AG09309 (cell line): ENCODE measurements at places on chromosomes 1 and 21.

GRCh38 chr1:109094377-109094803, 3.8 kb downstream of the TMEM167B start:
- no peak for DNase-seq

DNA sequence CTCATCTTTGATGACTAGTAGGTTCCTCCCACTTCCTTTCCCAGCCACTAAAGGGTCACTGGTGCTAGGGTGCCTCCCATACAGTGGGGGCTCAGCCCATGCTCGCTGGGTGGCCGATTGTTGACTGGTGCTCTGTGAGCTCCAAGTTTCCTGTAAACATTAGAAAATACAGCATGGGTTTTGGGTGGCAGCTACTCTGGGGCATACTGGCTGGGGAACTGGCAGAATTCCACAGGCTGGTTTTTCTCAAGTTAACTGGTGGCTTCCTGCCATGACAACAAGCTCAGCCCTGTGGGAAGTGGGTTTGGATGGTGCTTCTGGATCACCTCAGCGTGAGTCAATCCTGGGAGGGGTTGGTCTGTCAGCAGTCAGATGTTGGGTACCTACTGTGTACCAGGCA, 28.7 kb upstream of the CRNN start:
- DNase-seq = no peak

DNA sequence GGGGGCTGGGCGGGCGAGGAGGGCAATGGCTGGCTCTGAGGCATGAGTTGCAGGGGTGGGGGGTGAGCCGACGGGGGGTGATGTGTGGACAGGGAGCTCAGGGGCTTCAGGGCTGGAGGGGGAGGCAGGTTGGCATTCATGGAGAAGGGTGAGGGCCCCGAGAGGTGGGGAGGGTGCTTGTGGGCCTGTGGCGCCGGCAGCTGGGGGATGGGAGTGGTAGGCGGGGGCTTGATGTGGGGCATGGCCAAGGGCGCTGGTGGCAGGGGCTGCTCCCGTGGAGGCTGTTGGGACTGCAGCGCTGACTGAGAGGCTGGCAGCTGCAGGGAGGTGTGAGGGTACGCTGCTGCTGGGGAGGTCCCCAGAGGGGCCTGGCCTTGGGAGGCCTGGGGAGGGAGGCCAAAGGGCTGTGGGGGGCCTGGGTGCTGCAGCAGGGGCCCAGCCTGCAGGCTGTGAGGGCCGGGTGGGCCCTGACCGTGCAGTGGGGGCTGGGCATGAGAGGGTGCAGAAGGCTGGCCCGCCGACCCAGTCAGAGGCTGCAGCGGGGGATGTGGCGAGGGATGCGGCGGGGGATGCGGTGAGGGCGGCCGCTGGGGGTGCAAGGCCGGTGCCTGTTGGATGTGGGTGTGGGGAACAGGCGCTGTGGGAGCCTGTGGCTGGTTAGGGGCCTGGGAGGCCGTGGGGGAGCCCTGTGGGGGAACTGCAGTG, 42.7 kb downstream of the SLC45A1 start:
- DNase-seq = no peak

- DNase-seq = peak; percentile 14
These were observed 29.6 kb upstream of the CADM3 start for GRCh38 chr1:159141584-159142390.

DNA sequence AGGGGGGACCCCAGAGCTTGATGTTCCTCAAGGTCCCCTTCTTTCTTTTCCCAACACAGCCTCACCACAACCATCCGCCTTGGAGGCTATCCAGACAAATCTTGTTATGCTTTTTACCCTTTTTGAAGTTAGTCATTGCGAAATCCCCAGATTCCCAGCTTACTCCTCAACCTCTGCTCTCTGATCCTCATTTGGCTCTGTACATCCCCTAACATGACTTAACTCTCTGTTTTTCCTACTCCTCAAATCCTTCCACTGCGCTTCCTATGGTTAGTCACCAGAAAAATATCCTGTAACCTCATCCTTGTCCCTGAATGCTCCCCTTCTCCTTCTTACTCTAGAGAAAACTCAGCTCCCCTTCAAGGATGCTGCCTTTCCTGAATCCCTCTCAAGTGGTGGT, 189.1 kb upstream of the POU3F1 start:
- peak; percentile 59 for DNase-seq

GRCh38 chr1:93716941-93717368, 35.3 kb upstream of the BCAR3 start:
- no peak for DNase-seq

DNA sequence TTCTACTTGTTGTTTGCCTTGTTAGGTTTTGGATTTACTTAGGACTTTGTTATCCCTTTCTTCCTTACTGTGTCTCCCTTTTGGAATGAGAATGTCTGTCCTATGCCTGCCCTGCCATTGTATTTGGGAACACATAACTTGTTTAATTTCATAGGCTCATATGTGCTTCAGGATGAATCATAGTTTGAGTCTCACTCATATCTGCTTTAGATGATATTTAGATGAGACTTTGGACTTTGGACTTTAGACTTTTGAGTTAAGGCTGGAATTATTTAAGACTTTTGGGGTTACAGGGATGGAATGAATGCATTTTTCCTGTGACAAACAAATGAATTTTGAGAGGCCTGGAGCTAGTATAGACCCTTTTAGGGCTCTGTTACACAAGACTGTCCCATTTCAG, 33.4 kb downstream of the PSMG1 start:
- no peak for DNase-seq

- DNase-seq = no peak
These were observed 26.6 kb downstream of the TMEM51 start for GRCh38 chr1:15180189-15180588.

- DNase-seq = no peak
These were observed 66.1 kb downstream of the HTR6 start for GRCh38 chr1:19730793-19731192.

- no peak for DNase-seq
These were observed at the start of gene GUCA2B for GRCh38 chr1:42152907-42153600. TSS of gene GUCA2B (plus strand) at chr1:42153410. CDS start at chr1:42153451, 41 bp downstream.

DNA sequence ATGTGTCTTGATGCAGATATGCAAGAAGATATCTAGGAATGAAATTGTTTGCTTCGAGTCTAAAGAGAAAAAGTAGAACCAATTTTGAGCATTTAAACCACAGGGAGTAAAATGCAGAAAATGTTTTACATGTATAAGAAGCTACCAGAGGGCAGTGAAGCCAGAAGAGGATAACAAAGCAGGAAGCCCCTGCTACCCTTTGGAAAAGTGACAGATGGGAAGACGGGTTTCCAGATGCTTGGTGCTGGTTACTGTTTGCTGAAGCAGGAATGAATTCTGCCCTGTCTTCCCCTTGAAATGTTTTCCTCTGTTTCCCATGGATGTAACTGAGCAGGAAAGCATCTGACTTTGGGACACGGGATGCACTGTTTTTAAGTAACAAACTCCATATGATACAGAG, 822.2 kb downstream of the MRPL39 start:
- no peak for DNase-seq

DNA sequence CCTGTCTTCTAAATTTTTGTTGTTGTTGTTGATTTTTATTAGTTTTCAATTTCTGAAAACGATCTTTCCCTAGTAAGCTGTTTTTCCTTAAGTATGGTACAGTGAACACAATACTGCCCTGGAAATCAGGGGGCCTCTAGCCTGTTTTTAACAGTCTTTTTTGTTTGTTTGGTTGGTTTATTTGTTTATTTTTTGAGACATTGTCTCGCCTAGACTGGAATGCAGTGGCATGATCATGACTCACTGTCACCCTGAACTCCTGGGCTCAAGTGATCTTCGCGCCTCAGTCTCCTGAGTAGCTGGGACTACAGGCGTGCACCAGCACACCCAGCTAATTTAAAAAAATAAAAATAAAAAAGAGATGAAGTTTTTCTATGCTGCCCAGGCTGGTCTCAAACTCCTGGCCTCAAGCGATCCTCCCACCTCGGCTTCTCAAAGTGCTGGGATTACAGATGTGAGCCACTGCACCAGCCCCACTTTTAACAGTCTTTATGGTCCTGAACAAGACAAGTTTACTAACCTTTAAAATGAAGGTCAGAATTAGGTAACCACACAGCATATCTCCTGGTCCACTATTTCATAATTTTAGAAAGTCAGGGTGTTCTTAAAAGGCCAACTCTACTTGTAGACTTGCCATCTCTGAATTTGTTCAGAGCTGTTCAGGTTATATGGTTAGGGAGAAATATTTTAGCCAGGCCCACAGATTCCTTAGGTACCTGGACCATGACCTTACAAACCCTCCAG, 35.4 kb downstream of the TBCE start:
- no peak for DNase-seq

- DNase-seq = peak; percentile 67
These were observed 13.9 kb upstream of the DDI2 start for GRCh38 chr1:15603050-15603965.

- no peak for DNase-seq
These were observed 876 bp downstream of the DENND2C start for GRCh38 chr1:114668784-114669561.

DNA sequence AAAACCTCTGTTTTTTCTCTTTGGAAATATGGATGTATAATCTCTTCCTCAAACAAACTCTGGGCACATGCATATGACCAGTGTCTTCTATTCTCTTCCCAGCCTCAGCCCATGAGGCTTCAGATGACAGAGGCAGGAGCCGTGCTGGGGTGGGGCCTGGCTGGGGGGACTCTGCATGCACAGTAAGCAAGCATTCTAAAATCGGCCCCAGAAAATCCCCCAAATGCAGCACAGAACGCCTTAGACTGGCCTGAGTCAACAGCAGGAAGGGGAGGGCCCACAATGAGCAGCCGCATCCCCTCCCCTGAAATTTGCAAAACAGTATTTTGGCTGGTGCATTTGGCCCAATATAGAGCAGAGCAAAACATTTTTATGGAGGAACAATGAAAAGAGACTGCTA, 47.8 kb downstream of the ITPKB start:
- DNase-seq = no peak

- DNase-seq = no peak
These were observed 179.4 kb downstream of the LYPLAL1 start for GRCh38 chr1:219352961-219353651.

GRCh38 chr1:161884475-161884874, 118.4 kb downstream of the ATF6 start:
- DNase-seq = no peak

DNA sequence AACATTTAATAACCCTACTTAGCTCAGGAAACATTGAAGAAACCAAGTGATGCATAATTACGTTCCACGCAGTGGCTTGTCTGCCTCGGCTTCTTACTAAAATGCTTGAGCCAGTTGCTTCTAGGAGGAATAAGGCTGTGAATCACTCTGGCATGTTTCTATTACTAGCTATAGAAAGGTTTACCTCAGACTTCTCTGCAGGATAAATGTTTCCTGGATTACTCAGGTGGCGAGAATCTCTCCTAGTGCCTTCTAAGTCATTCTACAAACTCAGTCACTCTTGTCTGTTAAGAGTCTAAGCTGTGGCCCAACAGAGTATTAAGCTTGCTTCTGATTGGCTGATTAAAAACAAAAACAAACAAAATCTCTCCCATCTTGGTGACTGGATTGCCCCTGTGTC, 92.0 kb upstream of the RALGPS2 start:
- DNase-seq = peak; percentile 33

DNA sequence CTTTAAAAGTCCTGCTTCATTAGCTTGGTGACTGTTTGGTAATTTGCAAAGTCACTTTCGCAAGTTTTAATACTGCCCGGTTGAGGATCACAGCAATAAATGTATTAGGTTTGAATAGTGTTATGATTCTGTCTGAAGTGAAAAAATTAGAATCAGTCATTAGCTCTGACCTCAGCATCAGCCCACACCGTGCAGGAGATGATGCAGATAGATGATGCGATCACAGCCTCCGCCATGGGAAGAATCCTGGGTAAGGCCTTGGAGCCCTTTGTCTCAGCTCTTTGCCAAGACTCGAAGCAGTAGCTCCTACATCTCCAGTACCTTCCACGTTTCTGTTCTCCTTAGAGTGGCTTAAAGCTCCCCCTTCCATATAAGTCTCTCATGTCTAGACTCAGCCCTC, 366.7 kb downstream of the CAMTA1 start:
- DNase-seq = no peak

DNA sequence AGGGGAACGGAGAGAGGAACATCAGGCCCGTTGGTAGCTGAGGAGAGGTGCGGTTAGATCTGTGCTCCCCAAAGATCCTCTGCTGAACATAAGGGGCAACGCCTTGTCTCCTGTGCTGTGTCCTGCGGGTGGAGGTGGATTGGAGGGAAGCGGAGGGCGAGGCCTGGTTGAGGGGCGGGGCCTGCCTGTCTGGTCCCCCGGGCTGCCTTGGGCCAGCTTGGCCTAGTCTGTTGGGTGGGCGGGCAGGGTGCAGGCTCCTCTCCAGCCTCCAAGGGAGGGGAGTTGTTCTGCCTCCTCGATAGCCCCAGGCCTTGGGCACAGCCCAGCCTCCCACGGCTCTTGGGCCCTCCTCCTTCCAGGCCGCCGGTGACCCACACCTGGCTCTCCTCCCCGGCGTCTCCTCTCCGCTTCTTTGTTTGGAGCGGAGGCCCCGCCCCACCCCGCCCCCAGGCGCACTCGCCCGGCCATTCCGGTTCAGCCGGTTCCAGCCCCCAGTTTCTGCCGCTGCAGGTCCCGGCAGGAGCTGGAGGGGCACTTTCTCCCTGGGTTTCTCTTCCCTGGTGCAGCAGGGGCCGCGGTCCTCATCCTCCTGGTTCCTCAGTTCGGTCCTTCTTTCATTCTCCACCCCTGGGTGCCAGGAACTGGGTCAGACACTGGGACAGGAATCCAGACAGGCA, 19.4 kb downstream of the PTPRF start:
- no peak for DNase-seq
